Stimulated activated CD8-positive, alpha-beta memory T cell treated with anti-CD3 and anti-CD28 coated beads, Interleukin-2, amount 100 ng/mL, for 1 hour (primary cell): ENCODE measurements at places on chromosomes 6 and 20.

DNA sequence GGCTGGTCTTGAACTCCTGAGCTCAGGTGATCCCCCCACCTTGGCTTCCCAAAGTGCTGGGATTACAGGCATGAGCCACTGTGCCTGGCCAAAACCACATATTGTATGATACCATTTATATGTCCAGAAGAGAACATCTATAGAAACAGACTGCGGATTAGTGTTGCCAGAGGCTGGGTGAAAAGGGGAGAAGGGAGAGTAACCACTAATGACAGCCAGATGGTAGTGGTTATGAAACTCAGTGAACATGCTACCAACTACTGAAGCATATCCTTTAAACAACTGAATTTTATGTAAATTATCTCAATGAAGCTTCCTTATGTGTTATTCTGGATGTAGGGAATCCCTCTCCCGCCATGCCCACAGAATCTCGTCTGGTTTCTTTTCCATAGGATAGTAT is 15.7 kb downstream of the SLC23A2 start:
- DNase-seq, result no peak

GRCh38 chr20:18984238-18985200 is 170.9 kb downstream of the SCP2D1 start:
- no peak for DNase-seq

GRCh38 chr20:19774135-19774933 is 16.3 kb downstream of the RIN2 start:
- DNase-seq, result no peak

DNA sequence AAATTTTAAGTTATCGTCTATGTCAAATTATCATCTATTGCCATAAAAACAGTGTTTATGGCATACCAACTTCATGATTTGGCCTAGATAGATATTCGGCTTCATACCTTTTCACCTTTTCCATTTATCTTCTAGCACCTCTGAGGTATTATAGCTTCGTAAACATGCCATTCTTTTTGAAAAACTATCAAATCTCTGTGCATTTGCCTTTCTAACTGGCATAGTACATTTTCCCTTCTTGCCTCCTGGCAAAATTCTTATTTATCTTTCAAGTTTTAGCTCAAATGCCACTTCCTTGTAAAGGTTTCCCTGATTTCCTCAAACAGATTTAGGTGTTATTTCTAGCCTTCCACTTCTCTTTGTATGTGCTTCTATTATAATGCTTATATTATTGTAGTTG is 7.0 kb upstream of the REV3L start:
- no peak for DNase-seq

DNA sequence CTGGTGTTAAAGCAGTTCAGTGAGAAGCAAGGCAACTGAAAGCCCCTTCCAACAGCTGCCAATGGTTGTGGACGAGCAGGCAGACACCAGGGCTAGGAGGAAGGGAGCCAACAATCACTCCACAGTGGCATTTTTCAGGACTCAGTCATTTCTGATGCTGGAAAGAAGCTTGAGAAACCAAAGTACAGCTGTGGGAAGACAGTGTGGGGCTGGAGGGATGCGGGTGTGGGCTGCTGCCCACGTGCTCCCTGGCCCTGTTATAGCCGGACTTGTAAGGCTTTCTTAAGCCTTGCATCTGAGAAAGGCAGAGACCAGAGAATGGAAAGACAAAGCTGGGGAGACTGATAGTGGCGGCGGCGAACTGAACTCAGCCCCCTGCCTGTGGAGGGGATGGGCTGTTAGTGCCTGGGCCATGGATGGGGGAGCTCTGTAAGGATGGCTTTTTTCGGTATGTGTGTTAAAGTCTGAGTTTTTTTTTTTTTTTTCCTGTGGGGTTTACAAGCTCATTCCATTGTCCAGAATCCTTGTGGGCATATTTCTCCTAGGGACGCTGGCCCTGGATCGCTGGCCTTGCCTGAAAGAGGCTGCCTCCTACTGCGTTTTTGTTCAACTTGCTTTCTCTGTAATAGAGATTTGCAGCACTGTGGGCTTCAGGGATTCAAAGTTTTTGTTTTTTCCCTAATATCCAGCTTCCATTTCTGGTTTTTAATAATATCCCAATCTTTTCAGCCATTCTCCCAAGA is 91.7 kb downstream of the GJA10 start:
- DNase-seq, result no peak

GRCh38 chr20:37411408-37412219 is 65.7 kb downstream of the SRC start:
- no peak for DNase-seq

DNA sequence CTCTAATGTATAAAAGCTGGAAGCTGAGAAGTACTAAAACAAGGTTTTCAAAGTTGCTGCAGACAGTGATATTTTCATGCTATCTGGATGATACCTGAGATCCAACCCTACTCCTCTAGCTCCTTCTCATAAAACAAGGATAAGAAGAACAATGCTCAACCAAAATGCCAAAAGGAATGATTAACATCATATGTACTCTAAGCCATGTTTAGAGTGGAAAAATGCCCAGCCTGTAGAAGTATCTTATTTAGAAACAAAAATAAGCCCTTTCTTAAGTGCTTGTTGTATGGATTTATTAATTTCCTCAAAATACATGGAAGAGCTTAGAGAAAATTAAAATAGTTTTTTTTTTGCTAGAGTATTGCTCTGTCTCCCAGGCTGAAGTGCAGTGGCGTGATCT is 23.7 kb downstream of the ECHDC1 start:
- DNase-seq, result no peak

- DNase-seq, result no peak
Observed at GRCh38 chr6:105771313-105771970, 314.7 kb upstream of the PRDM1 start.

- no peak for DNase-seq
Observed at GRCh38 chr6:45156075-45156474, 172.1 kb upstream of the RUNX2 start.

DNA sequence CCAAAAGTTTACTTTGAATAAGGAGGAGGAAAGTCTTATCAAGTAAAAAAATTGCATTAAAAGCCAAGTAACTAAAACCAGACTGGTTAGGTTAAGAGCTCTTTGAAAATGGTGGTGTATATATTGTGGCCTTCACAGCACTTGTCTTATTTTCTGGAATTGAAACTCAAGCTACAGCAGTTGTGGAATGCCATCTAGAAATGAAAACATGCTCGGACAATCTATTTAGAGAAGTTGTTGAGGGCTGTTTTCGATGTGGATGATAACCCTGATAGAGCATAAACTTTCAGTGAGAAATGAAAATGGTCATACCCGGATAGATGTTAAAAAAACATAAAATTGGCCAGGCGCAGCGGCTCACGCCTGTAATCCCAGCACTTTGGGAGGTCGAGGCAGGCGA is 47.0 kb downstream of the ARID1B start:
- DNase-seq, result no peak

GRCh38 chr20:59705651-59706399 is 101.5 kb downstream of the PHACTR3 start:
- no peak for DNase-seq

DNA sequence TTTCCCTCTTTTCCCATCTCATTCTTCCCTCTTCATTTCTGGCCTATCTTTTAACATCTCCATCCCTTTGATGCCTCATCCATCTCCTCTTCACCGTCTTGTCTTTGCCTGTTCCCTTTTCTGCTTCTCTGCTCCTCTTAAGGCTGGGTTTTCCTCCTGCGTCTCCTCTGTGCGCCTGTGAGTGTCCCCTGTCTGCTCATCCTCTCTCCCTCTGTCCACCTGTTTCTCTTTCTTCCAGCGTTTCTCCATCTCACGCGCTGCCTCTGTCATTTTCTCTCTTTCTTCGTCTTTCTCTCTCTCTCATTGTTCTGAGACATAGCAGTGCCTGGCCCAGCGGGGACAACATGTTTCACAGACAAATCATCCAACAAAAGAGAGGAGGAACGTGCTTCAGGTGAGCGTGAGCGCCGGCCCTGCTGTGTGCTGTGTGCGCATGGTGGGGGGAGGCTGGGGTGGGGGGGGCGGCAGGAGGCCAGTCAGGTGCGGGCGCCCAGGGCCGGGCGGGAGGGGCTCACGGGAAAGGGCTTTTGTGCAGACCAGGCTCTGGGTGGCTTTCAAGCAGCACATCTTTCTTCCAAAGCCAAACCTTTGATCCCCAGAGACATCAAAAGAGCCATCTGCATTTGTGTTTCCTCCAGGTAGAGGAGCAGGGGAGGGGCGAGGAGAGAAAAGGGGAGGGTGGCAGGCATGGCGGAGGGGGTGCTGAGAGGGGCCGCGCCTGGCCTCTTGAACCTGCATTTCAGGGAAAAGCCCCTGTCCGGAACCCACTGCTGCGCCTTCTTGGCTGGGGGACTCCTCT is 121.3 kb downstream of the VEGFA start:
- no peak for DNase-seq

- DNase-seq, result no peak
Observed at GRCh38 chr20:4780245-4780644, 58.5 kb downstream of the PRND start.

DNA sequence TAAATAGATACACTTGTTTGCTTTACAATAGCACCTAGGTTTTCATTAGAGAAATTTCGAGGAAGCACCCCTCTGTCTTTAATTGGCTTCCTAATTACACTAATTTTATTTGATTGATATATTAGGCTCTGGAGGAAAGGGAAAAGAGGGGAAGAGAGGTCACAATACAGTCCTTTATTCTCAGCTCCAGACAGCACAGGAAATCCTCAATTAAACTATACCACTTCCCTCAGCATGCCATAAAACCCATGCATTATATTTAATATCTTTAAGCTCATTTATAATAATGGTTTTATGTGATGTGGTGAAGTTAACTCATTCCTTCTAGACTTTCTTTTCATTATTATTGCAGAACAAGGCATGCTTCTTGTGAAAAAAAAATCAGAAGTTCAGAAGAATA is 17.7 kb upstream of the PDE7B start:
- DNase-seq, result no peak

- DNase-seq, result no peak
Observed at GRCh38 chr6:21831521-21832291, 238.2 kb downstream of the SOX4 start.

GRCh38 chr6:136038531-136038930 is 187.0 kb downstream of the PDE7B start:
- DNase-seq, result no peak

DNA sequence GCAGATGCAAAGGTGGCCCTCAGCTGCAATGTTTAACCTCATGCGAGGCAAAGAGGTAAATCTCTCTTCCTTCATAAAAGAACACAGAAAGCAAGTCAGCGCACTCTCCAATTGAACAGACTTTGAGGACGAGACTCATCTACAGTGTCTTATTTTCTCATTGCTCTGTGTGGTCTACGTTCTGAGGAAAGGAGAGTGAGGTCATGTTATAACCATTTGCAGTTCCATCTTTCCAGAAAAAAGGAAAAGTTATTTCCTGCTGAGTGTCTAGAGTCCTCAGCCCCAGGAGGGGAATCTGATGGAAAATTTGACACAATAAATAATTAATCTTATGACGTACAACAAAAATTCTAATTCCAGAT is 35.6 kb upstream of the THBS2 start:
- DNase-seq, result no peak

- no peak for DNase-seq
Observed at GRCh38 chr6:160178271-160178670, 56.7 kb downstream of the SLC22A1 start.

DNA sequence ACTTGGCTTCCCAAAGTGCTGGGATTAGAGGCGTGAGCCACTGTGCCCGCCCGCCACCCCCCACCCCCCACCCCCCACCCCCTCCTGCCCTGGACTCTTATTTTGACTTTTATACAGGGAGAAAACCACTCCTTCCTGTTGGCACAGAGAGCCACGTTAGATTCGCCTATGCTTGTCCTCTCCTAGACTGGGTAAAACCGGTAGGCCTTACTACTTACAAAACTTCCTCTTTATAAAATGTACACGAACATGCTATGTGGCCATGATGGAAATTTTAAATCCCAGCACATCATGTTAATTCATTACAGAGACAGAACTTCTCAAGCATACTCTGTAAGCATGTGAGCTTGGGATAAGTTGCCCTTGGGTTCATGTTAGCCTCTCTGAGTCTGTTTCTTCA is 124.2 kb downstream of the SLC24A3 start:
- DNase-seq, result no peak

GRCh38 chr6:10338151-10338550 is 76.7 kb downstream of the TFAP2A start:
- DNase-seq, result no peak

GRCh38 chr6:126787635-126788034 is 330.8 kb upstream of the RSPO3 start:
- no peak for DNase-seq

DNA sequence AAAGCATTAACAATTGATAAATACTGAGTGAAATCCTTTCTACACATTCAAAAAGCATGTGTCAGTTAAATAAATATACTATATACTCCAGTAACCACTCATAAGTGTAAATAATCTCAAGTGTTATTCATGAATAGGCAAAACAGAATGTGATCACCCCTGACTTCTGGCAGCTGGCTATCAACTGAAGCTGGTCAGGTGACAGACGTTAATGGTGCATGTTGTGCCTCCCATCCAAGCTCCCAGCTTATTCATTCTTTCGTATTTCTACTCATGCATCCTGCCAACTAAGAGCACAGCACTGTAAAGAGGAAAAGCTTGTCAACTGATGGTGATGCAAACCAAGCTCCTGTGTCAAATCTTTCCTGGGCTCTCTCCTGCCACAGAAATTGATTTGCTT is 7.7 kb downstream of the PSMB1 start:
- no peak for DNase-seq

DNA sequence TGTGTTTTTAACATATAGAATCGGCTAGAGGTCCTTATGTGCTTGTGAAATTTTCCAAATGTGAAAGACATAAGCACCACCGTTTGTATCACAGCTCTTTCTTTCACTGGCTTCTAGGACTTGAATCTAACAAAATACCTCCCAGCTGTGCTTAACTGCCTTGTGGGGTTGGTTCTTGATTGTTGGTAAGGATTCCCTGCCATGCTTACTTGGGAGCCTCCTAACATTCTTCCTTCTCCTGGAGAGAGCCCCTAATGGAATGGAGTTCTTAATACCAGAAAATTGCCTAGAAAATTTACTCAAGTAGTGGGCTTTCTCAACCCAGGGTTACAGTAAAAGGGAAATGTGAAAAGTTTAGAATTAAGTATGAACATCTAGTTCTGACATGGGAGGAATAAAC is 121.2 kb downstream of the COL19A1 start:
- DNase-seq, result no peak

DNA sequence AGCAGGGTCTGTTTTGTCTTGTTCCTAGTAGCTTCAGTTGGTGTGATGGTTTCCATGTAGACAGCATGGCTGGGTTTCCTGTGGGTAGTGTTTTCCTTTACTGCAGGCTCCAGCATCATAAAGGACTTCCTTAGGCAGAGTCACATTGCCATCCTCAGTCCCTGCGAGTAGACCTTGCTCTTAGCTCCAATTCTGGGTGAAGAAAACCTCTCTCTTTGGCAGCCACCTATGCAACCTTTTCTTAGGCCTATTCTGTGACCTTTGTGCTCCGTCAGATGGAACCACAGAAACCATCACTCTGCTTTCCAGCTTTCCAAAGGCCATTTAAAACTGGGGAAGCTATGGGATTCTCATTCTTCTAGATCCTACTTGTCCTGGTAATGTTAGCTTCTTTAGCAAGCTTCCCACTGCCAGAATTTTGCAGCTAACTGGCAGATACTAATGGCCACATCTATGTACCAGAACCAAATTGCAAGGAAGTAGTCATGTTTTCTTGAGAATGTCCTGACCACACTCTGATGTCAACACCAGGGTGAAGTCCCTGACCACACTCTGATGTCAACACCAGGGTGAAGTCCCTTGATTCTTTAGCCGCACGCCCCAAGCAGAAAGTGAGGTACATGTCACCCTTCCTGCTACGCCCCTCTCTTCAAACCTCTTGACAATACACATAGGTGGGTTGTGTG is 646.6 kb upstream of the HS3ST5 start:
- DNase-seq, result peak; percentile 1

GRCh38 chr6:139973669-139974344 is 599.4 kb upstream of the CITED2 start:
- DNase-seq, result no peak
